AG10803 (cell line): ENCODE measurements at places on chromosomes 11 and 22.
A peak's percentile ranks its signal among the peaks of the same experiment; 100 is the strongest.

DNA sequence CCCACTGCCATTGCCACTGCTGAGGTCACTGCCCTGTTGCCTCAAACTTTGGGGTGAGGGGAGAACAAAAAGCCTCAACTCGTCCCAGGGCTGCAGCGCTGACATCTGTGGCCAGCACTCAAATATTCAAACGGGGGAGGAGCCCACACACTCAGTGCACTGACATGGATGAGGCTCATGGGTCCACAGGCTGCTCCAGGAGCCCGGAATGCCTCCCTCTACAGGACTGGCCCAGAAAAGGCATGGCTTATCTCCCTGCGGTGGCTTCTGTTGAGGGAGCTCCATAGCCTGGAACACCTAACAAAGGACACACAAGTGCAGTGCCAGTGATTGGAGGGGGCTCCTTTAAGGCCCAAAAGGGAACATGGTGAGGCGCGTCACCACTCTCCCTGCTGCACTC, 341.1 kb upstream of the LUZP2 start:
- DNase-seq, result no peak

- DNase-seq, result no peak
These were observed 378.7 kb downstream of the CTTN start for GRCh38 chr11:70776914-70777532.

DNA sequence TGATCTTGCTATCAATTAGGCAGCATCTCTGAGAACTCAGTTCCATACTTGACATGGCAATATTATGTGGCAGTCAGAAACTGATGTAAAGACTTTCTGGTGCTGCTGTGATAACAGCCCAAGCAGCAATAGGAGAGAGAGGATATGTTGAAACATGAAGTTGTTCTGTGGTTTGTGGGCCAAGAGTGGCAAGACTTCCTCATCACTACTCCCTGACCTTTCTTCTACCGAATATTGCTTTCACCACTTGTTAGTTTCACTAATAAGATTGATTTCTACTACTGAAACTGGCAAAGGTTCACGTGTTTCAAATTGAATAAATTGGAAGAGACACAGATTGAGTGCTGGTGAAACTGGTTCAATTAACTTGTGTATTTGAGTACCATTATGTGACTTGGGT, 852.6 kb upstream of the RAG2 start:
- DNase-seq, result no peak

DNA sequence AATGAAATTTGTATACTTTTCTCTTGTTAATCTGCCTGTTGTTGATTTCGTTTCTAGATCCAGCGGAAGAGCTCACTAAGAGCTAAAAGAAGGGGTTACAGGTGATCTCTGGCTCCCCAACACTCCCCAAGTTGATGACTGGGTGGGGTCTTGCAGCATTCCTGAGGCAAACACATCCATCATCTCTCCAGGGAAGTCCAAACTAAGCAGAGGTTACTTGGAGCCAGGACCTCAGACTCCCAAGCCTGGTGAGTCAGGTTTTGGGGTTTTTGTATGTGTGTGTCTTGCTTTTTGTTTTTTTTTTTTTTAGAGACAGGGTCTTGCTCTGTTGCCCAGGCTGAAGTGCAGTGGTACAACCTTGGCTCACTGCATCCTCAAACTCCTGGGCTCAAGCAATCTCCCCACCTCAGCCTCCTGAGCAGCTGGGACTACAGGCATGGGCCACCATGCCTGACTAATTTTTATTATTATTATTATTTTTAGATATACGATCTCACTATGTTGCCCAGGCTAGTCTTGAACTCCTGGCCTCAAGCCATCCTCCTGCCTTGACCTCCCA, 11.5 kb upstream of the RPS3 start:
- no peak for DNase-seq

- DNase-seq, result no peak
These were observed 1.6 kb downstream of the CCND1 start for GRCh38 chr11:69642549-69642912.

DNA sequence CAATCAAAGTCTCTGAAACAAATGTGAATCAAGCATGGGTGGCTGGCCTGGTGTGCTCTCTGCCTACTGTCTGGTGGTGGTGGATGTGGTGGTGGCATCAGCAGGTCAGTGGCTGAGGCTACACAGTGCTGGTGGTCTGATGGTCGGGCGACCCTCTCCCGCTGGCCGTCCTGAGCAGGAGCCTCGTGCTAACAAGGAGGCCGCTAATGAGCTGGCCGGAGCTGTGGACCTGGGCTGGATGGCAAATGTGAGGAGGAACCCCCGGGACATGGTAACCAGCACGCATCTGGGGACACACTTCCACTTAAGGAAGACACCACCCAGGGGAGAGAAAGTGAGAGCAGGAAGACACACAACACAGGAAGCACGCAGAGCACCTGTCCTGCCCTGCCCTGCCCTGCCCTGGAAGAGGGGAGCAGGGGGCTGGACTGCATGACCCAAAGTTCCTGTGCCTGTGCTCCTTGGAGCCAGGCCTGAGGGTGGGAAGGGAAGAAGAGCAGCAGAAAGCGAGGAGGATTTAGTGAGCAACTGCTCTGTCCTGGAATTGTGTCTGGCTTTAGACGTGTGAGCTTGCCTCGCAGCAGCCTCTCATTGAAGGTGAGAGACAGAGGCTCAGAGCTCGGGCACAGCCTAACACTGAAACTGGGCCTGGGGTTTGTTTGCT, 23.7 kb downstream of the SLC37A2 start:
- no peak for DNase-seq

DNA sequence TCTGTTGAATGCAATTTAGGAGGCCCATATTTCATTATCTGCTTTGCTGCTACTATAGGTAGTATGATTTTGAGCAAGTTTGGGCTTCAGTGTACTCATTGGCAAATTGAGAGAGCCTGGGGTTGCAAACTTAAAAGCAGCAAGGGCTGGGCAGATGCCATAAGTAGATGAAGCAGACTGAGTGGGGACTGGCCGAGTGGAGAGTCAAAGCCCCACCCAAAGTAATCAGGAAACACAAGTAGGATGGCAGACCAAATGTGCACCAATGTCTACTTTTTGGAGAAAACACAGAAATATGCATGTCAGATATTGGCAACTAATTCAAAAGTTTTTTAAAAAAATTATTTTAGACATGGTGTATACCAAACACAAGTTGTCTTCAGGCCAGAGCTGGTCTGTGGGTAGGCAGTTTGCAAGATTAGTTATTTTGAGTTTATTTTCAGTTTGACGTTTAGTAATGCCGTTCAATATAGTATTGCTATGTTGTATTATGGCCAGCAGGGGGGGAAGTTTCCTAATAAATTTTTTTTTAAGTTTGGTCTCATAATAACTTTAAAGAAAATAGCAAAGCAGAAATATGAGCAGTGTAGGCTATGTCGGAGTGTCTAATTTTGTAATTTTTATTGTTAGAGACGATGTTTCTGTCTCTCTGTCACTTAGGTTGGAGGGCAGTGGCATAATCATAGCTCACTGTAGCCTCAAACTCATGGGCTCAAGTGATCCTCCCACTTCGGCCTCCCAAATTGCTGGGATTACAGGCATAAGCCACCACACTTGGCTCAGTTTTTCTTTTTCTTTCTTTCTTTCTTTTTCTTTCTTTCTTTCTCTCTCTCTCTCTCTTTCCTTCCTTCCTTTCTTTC, 105.1 kb downstream of the HIPK3 start:
- DNase-seq, result peak; percentile 49

GRCh38 chr11:64649291-64649697, 58.3 kb downstream of the SLC22A12 start:
- no peak for DNase-seq

GRCh38 chr11:35257281-35257680, 118.3 kb downstream of the CD44 start:
- DNase-seq, result no peak

DNA sequence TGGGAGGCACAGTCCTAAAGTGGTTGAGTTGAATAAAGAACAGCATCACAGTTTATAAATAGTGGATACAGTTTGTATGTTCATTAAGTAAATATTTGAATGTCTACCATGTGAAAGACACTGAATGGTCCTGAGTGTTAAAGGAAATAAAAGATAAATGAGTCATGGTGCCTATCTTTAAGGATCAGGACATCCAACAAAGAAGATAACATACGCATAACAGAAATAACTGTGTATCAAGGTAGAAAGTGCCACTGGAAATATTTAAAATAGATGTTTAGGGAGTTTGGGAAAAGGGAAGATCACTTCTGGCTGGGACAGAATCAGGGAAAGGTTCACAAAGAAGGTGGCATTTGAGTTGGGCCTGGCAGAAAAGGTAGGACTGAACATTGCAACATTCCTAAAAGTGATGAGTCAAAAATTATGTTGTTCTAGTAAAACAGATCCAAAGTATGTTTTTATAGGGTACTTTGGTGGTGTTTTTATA, 41.5 kb downstream of the CSTPP1 start:
- DNase-seq, result no peak

DNA sequence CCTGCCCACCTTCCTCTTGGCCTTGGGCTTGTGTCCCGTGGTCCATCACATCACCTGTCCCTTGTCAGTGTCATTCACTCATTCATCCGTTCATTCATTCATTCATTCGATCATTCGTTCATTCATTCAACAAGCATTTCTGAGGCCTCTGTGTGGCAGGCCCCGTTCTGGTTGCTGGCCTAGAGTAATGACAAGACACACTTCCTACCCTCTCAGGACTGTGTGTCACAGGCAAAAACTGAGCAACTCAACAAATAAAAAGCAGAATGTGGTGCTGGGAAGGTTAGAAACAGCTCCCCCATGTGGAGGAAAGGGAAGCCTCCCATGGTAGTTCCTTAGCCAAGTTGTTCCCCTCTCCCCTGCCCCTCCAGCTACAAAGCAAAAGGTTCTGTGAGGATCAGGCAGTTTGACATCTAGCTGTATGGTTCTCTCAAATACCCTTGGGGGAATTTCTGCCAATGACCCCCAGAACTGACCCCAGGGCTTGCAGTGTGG, 1.6 kb upstream of the OMP start:
- DNase-seq, result peak; percentile 22
